ENCODE measurements at places on chromosomes 3 and 15.

GRCh38 chr3:2154621-2155020 is 56.0 kb downstream of the CNTN4 start:
- no peak for DNase-seq

- DNase-seq, result no peak
These were observed 16.2 kb downstream of the PTH1R start for GRCh38 chr3:46893763-46894162.

GRCh38 chr15:72923289-72923688 is 129.0 kb upstream of the NEO1 start:
- no peak for DNase-seq

GRCh38 chr15:84006421-84006820 is 229.2 kb upstream of the GOLGA6L4 start:
- DNase-seq, result no peak

- no peak for DNase-seq
These were observed 146.2 kb upstream of the TLE3 start for GRCh38 chr15:70243686-70244540.

DNA sequence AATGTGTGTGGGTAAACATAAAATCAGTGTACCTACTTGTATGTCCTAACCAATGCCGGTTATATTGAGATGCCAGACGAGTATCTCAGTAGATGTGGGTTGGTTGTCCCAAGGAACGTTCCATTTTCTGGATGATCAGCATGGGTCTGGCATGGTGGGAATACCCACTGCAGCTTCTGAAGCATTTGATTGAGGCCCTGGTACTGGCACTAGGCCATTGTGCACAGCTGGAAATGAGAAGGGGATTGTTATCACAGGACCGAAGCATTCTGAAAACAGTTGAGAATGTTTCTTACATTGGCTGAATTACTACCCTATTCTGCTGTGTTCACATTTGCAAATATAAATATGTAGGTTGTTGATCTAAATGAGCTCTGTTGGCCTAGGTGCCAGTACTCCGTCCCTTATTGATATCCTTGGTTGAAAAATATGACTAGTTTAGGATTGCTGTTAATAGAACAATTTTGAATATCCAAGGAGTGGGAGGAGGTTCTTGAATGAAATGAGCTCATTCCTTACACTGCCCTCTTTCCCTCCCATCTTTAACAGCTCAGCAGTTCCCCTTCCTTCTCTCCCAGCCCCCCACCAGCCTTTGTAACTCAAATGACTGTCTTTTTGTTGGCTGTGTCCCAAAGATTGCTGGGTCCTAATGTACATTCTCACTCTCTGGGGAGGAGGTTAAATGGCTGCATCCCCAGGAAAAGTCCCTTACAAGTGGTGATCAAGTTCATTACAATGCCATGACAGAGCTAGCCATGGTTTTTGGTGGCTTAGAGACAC is 293.3 kb upstream of the TPM1 start:
- DNase-seq, result no peak

GRCh38 chr3:138139691-138140090 is 7.5 kb upstream of the A4GNT start:
- DNase-seq, result no peak

DNA sequence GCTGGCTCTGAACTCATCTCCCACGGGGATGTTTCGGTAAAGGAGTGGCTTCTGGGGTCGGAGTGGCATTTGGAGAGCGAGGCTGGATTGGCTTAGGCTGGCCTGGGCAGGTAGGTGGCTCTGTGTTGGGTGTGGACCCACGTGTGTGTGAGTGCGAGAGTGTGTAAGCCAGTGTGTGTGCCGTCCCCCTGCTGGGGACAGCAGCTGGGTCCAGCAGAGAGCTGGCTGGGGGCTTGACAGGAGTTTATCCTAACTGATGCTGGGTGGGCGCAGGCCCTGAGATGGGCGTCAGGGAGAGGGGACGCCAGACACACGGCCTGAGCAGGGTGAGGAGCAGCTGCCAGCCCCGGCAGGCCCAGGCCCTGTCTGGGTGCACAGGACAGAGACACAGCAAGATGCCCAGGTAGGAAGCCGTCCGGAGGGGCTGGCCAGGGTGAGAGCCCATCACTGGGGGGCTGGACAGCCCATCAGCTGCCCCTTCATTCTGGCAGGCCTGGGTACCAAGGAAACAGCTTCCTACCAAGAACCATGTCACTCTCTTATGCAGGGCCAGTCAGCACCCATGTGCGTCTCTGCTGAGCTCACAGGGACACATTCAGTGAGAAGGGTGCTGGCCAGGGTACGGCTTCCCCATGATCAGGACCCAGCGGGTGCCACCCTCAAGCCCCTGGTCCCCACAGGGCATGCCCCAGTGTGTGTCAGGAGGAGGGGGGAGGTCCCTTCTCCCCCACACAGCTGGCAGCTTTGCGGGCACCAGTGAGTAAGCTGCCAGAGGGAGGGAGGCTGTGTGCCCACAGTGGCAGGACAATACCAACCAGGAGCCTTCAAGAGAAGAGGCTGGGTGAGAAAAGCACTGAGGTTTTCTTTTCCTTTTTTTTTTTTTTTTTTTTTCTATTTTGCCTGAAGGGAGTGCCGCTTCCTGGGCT is 1.1 kb downstream of the PAK6 start:
- peak; percentile 54 for DNase-seq

DNA sequence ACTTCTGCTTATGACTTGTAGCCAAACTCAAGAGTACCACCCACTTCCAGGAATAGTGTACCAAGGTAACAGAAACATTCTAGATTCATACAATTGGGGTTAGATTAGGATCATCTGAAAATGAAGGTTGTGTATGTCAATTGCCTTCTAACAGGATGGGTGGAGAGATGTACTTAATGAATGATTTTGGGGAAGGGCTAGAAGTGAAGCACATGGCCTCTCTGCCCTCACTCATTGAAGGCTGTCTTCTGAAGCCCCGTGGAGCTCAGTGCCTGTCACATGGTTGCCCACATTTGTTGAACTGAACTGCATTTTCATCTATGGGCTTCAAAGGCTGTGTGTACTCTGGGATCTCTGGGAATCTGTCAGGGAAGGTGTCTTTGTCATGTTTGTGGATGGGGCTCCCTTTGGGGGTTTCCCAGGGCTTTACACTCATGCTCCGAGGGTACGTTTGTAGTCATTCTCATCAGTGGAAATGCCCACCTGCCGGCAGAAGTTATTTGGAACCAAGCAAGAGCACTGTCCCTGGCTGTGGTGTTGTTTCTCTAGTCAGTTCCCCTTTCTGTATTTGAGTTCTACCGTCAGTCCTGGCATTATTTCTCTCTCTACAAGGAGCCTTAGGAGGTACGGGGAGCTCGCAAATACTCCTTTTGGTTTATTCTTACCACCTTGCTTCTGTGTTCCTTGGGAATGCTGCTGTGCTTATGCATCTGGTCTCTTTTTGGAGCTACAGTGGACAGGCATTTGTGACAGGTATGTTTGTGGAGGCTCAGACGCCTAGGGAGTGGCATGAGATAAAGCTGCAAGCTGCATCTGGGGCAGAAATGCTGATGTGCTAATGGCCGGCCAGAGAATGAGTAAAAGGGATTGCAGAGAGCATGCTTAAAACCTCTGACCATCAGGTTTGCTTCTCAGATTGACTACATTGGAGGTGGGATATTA is 22.4 kb downstream of the CD86 start:
- no peak for DNase-seq

DNA sequence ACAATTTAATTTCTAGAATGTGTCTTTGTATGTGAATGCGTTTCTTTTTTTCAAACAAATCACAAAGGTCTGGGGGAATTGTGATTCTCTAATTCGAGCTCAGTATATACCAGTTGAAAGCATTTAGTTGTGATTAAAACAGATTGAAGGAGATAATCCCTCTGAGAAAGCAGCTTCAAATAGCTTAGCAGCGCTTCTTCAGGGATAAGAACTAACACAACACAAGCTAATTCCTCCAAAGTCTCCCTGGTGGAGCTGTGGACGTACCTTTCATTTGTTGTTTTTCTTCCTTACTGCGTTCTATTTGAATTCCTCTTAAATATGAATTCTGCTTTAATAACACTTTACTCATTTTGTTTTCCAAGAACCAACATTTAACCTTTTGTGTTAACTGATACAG is 286.7 kb downstream of the ROBO2 start:
- no peak for DNase-seq

DNA sequence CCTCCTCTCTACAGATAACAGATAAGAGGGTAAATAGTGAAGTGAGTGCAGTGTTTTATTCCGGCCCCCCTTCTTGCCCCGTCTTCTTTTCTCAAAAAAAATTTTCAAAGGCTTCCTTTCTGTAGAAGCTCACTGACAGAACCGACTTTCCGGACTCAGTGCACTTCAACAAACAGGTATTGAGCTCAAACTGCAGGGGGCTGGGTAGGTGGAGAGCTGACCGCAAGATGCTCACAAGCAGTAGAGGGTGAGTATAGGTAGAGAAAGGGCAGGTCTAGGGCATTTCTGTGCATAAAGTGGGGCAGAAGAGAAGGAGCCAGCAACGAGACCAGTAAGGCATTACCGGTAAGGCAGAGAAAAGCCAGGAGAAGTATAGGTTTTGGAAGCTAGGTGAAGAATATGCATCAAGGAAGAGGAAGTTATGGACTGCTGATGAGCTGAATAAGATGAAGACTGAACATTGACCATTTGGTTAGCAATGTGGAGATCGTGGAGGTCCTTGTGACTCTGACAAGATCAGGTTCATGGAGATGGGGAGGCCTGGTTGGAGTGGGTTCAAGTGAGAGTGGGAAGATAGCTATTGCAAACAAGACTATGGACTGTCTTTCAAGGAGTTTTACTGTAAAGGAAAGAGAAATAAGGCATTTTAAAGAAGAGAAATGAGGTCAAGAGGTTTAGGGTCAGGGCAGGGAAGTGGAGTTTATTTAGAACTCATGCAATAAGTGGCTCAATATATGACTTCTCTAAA is 97.4 kb downstream of the ST6GAL1 start:
- no peak for DNase-seq

DNA sequence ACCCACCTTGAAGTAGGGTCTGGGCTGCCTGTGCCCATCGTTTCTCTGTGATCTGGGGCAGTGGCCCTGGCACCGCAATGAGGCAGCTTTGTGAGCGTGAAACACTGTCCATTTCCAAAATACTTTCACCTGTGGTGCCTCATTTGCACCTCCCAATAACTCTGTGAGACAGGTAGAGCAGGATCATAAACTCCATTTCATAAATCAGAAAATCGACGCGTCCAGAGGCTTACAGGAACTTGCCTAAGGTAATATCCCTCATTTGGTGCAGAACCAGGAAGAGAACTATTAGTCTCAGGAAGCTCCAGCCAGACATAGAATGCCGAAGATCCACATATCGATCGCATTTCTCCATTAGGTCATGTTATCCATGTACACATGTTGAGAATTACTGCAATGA is 38.2 kb upstream of the SEMA4B start:
- no peak for DNase-seq

GRCh38 chr15:67120009-67120838 is 54.8 kb downstream of the SMAD3 start:
- no peak for DNase-seq

- no peak for DNase-seq
These were observed 94.4 kb downstream of the DNASE1L3 start for GRCh38 chr3:58116161-58116955.

DNA sequence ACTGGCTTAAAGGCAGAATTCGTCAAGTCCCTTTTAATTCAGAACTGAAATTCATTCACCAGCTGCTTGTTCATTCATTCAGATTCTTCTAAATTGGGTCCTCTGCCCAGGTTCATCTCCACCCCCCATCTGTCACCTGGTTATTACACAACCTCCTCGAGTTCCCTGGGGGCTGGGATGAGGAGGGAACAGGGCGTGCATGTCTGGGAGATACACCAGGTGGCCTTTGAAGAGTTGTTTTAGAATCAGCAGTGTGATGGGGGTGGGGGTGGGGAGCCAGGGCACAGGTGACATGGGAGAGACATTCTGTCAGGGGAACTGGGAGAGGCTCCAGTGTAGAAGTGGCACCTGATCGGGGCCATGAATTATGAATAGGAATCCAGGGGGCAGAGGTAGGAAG is 8.2 kb downstream of the SNX33 start:
- no peak for DNase-seq

DNA sequence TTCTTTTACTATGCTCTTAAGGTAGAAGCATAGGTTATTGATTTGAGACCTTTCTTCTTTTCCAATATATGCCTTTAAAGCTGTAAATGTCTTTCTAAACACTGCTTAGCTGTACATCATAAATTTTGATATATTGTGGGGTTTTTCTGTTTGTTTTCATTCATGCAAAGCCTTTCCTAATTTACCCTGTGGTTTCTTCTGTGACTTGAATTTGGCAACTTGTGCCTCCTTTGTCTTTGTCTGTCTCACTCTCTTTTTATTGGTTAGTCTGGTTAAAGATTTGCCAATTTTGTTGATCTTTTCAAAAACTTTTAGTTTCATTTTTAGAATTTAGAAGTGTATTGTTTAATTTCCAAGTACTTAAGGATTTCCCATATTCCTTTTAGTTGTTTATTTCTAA is 343.1 kb downstream of the OXSM start:
- DNase-seq, result no peak

GRCh38 chr15:73851689-73852088 is 21.7 kb upstream of the TBC1D21 start:
- peak; percentile 75 for DNase-seq

DNA sequence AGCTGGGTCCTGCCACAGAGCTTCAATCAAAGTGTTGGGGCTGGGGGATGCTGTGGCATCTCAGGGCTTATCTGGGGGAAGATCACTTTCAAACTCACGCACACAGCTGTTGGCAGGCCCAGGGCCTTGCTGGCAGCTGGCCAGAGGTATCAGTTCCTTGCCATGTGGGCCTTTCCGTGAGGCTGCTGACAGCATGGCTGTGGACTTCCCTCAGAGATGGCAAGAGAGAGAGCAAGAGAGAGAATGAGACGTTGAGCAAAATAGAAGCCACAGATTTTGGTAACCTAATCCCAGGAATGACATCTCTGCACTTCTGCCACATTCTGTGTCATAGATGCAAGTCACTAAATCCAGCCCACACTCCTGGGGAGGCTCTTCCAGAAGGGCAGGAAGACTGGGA is 91.0 kb downstream of the TPRG1 start:
- DNase-seq, result no peak

- DNase-seq, result no peak
These were observed 37.4 kb upstream of the GOLGA8B start for GRCh38 chr15:34620814-34621213.

GRCh38 chr15:52230073-52230472 is 38.9 kb upstream of the GNB5 start:
- no peak for DNase-seq

DNA sequence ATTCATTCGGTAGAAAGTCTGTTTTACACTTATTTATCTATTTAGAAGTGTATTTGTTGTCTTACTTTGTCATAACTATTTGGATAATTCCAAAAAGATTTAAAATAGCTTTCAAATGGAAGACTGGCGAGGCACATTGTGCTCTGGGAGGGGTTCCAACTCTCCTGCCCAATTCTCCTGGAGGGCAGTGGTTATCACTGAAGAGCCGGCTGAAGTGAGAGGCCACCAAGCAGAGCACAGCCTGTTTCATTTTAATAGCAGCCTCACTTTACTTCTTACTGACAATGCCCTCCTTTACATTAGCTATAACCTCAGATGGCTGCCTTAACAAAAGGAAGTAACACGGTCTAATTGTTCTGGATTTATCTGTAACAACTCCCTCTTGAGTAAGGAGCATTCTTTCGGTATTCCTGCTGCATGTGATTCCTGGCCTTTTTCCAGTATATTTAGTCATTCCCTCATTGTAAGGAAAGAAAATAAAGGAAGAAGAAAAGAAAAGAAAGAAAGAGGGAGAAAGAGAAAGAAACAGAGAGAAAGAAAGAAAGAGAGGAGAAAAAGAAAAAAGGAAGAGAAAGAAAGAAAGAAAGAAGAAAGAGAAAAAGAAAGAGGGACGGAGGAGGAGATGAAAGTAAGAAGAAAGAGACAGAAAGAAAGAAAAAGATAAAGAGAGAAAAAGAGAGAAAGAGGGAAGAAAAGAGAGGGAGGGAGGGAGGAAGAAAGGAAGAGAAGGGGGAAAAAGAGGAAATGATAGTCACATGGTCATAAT is 339.8 kb upstream of the WNT5A start:
- DNase-seq, result no peak
